Right cardiac atrium (tissue), 5 donors: ENCODE measurements at places on chromosomes 11 and 22.

GRCh38 chr11:12172493-12173013 is 62.2 kb downstream of the MICAL2 start:
- DNase-seq = no peak

- DNase-seq = no peak
Measured at GRCh38 chr11:46391578-46392420, at the start of gene CHRM4. CHRM4 (minus strand) TSS chr11:46391776; CDS start chr11:46386557, 5,219 bp downstream.

GRCh38 chr11:45670386-45671135 is 5.1 kb upstream of the CHST1 start:
- DNase-seq = no peak

DNA sequence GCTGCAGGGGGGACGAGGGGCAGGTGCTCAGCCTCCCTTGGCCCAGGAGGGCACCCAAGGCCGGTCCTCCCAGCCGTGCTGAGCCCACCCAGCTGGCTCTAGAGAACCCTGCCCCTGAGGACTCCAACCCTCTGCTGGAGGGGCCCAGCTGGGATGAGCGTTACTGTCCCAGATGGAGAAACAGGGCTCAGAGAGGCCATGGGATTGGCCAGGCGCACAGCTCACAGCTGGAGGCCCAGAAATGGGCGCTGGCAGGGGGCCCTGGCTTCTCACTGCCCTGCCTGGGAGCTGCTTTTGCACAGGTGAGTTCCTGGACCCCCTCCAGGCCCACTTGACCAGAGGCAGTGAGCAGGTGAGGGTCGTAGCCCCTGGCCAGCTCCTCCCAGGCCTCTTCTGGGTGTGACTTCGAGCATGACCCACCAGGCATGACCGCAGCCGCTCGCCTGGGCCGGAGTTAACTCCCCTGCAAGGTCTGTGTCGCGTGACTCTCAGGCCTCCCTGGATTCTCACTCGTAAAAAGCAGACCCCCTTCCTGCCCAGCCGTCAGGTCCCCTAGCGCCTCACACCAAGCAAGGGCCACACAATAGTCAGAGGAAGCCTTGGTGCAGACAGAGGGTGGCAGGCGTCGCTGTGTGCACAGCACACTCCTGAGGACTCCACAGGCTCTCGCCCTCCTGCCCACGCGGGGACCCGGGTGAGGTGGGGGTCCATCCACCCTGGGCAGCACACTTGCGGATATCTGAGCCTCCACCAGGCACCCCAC is 19.7 kb upstream of the IL17REL start:
- DNase-seq = no peak
